ENCODE measurements at places on chromosomes 6 and 20.

DNA sequence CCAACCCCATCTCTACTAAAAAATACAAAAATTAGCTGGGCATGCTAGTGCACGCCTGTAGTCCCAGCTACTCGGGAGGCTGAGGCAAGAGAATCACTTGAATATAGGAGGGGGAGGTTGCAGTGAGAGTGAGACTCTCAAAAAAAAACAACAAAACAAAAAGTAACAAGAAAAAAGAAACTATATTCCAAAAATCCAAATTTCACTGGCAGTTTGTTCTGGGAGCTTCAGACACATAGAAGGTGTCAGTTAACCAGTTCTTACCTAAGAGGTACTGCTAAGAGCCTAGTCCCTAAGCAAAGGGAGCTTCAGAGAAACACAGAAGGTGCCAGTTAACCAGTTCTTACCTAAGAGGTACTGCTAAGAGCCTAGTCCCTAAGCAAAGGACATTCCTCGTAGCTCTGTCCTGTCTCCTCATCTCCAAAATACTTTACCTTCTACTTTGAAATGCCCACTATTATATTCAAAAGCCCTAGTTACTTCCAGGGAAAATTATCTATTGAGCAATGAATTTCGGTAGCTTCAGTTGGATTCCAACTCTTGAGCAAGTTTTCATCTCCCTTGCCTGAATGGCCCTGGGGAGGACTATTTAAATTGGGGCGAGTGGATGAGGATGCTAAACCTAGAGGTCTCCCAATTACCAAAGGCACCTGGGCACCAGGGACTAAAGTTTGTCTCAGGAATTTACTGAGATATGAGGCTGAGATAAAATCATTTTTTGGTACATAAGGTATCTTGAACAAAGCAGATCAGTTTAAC lies 41.0 kb downstream of the HFE start:
- DNase-seq = no peak

GRCh38 chr20:46021361-46022359 lies 7.4 kb upstream of the SLC12A5 start:
- peak; percentile 69 for DNase-seq

GRCh38 chr6:111032484-111033140 lies 50.8 kb downstream of the RPF2 start:
- no peak for DNase-seq

DNA sequence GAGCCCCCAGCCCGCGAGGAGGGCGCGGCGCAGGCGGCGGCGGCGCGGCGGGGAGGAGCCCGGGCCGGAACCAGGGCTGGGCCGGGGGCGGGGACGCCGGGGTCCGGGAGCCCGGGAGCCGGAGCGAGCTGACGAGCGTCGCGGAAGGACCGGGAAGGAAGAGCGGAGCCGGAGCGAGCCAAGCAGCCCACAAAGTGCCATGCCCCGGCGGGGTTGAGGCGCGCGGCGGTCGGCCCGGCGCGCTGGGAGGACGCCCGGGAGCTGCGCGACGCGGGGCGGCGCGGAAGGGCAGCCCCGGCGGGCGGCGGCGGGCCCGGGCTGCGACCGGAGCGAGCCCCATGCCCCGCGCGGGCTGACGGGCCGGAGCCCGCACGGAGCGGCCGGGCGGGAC lies 289 bp downstream of the FOXP4 start:
- no peak for DNase-seq

GRCh38 chr6:35503534-35503933 lies 6.7 kb upstream of the TEAD3 start:
- no peak for DNase-seq

DNA sequence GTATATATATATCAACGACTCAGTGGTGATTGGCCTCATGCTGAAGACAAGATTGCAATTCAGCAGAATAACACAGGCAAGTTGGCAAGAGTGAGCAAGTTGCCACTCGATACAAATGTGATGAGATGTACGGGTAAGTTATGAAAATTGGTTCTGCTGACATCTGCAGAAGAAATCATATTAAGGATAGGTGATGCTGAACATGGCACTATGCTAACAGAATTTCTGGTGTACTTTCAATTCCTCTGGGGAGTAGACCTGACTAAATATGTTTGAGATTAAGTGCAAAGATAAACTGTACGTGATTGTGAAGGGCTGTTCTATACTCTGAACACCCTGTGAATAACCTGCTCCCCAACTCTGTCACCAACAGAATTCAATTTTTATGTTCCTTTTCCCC lies 758.2 kb downstream of the TBC1D32 start:
- DNase-seq = no peak

DNA sequence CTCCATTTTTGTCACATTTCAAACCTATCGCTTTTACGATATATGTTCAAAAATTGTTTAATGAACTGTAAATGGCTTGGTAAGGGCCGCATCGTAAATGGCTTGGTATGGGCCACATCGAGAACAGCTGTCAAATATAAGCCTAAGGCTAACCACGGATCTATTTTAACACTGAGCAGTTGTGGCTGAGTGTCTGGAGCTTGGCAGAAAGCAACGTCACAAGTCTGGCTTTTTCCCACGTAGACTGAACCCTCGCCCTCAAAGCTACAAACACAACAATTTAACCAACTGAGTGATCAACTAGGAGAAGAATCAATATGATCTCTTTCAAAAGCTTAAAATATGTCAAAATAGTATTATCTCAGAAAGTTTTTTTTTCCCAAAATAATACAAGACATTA lies 71.4 kb upstream of the PRSS16 start:
- DNase-seq = no peak

- DNase-seq = no peak
Measured at GRCh38 chr20:20894280-20894679, 181.8 kb upstream of the RALGAPA2 start.

GRCh38 chr6:5412017-5412416 lies 150.7 kb downstream of the FARS2 start:
- DNase-seq = no peak

DNA sequence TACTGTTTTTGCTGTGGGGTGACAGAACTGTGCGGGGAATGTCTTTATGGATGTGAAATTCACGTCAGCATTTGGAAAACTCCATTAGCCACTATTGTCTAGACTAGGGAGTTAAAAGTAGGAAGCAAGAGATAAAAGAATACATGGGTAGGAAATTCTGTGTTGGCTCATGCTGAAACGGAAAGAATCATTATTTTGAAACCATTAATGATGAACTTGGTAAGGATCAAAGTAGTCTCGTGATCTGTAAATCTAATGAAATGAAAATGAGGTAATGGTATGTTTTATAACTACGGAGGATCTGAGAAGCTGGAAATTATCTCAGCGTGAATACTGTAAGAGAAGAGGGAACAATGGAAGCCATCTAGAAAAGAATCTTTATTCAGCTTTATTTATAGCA lies 11.1 kb upstream of the CD40 start:
- no peak for DNase-seq

GRCh38 chr6:112936504-112936903 lies 589.4 kb downstream of the RFPL4B start:
- no peak for DNase-seq

GRCh38 chr20:46040902-46041535 lies 12.0 kb downstream of the SLC12A5 start:
- peak; percentile 22 for DNase-seq

- no peak for DNase-seq
Measured at GRCh38 chr20:16069389-16070010, 503.7 kb downstream of the KIF16B start.

DNA sequence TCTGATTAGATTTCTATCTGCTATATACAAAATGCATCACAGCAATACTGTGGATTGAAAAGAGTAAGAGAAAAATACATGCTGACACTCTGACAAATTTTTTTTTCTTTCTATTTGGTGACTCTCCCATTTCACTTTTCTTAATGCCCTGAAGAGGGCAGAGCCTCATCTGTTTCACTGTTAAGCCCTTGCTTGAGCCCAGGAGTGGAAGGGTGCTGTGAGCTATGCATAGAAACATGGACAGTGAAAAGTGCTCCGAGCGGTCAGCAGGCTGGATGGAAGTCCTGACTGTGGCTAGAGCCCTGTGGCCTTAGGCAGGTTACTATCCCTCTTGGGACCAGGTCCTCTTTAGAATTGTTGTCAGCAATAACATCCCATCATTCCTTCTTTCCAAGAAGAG lies 17.4 kb upstream of the CSE1L start:
- no peak for DNase-seq

DNA sequence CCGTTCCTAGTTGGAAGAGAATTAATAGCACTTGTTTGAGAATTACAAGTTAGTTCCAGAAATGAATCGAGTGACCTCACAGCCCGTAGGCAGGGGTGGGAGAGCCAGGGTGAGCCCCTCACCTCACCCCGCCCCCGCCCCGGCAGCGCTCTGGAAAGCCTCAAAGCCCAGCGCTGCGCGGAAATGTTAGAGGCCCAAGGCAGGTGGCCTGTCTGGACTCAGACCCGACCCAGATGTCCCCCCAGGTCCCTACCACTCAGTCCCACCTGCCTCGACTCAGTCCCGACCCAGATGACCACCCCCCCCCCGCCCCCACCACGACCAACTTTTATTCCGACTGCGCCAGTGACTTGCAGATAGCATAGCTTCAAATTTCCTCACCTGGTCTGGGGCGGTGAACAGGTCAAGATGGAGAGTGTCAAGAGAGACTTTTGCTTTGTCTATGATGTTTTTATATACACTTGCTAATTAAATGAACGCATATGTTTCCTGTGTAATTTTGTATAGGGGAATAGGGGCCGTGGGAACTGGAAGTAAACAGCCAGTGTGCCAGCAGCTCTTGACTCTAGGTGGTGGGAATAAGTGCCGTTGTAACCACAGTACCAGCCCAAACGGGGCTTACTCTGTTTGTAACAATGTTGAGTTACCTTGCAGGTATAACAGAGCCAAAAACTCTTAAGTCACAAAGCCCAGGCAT lies 1.2 kb upstream of the PXDC1 start:
- no peak for DNase-seq

DNA sequence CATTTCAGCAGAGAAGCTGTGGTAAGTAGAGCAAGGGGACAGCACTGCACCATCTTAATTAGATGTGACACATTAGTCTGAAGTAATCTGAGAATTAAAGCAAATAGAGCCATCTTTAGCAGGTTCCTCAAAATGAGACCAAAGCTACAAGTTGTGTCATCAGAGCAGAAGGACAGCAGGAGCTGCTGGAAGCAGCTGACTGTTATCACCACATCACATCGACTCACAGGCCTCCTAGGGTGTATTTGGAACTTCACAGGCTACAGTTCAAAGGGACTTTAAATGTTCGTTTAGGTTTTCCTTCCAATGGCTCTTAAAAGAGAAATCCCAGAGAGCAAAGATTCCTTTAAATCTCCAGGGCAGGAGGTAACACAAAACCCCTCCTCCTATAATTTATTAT lies 69.5 kb downstream of the LCA5 start:
- no peak for DNase-seq

GRCh38 chr6:34476447-34476846 lies 10.6 kb downstream of the PACSIN1 start:
- DNase-seq = no peak

DNA sequence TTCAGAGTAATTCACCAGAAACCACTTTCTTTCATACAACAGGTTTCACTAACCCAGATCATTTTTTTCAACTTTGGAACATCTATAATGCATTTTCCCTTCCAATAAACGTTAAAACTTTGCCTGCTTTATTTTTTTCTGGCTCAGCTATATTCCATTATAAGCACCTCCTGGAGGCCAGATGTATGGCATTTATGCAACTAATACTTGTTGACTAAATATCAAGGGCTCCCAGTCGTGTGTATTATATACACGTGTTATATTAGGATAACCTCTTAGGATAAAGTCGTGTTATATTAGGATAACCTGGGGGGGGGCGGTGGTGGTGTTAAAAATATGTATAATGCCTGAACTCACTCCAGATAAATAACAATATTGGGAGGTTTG lies 6.7 kb downstream of the OPN5 start:
- no peak for DNase-seq

GRCh38 chr6:141309295-141309694 lies 823.4 kb upstream of the GJE1 start:
- DNase-seq = no peak

DNA sequence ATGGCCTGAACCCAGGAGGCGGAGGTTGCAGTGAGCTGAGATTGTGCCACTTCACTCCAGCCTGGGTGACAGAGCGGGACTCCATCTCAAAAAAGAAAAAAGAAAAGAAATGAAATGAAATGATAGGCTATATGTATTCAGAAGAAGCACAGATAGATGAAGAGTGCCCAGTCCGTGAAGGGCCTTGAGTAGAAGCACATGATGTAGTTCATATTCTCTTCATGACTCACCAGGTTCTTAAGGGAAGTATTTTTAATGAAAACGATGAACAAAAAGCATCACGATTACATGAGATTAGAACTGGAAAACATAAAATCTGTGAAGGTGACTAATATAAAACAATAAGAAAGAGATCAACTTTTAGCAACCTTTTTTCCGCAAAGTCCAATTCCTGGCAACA lies 29.8 kb downstream of the TPD52L1 start:
- no peak for DNase-seq

DNA sequence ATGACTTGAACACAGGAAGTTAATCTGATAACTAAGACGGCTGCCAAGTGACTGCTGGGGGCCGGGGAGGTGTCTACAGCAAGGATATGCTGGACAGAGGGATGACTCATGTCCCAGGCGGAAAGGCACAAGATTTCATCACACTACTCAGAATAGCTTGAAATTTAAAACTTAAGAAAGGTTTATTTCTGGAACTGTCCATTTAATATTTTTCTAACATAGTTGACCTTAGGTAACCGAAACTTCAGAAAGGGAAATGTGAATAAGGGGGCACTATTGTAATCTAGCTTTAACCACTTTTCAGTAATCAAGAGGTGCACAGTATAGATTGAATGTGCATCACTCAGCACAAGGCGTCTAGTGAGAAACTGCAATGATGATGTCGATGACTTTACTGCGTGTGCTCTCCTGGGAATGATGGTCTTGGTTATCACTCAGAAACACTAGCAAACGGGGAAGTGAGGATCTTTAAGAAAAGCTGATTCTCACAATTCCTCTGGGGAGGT lies 171.5 kb downstream of the QKI start:
- no peak for DNase-seq

DNA sequence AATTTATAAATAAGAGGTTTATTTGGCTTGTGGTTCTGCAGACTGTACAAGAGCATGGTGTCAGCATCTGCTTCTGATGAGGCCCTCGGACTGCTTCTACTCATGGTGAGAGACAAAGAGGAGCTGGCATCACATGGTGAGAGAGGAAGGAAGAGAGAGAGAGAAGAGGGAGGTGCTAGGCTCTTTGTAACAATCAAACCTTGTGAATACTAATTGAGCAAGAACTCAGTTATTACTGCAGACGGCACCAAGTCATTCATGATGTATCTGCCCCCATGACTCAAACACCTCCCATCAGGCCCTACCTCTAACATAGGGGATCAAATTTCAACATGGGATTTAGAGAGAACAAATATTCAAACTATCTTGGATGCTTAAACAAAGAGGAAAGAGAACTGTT lies 6.3 kb upstream of the SIRPG start:
- no peak for DNase-seq

- no peak for DNase-seq
Measured at GRCh38 chr6:70680396-70680795, 12.7 kb downstream of the SMAP1 start.

GRCh38 chr6:31713991-31714684 lies 1.0 kb upstream of the LY6G6D start:
- DNase-seq = no peak

DNA sequence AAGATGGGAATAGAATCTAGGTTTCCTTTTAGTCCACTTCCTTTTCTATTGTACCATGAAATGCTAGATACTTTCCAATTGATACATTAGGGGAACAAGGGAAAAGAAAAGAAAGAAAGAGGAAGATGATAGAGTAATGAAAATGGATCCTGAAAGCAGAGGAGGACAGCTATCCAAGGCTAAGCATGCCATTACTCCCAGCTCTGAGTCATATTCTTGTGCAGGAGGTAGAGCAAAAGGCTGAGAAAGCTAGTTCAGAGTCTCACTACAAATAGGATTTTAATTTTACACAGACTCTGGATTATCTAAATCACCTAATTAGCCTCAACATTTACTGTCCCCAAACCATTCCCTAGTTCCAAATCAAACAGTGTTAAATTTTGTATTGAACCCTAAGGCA lies 23.6 kb downstream of the RWDD2A start:
- no peak for DNase-seq

Data from hypothalamus (tissue), 51 donors.